ENCODE measurements at places on chromosomes 13 and 19. TPM values are rescaled to one million over a fixed set of nuclear protein-coding genes. Genes with fewer than 3 reads are reported as not detected.
A peak's percentile ranks its signal among the peaks of the same experiment; 100 is the strongest.

DNA sequence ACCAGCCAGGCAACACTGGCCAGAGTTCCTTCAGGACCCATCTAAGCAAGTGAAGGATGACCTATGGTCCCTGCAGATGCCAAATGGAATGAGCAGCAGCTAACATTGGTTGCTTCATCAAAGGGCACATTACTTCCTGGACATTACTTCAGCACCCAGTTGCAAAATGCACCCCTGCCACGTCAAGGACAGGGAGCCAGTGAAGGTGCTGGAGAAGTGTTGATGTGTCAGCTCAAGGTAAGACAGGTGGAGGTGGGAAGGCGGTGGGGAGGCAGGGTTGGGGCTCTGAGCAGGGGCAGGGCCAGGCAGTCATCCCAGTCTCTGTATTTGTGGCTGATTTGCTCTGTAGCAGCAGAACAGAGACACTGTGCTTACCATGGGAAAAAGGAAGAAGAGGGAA, 14.6 kb downstream of the CSNK1A1L start:
- H3K4me1 ChIP-seq, result no peaks in the 10 kb centered on the region
- H3K4me3 ChIP-seq, result no peak overlapping the region
- no peaks in the 10 kb centered on the region for H3K27me3 ChIP-seq
- no peak overlapping the region for H3K27ac ChIP-seq
- no peaks in the 10 kb centered on the region for H3K36me3 ChIP-seq

DNA sequence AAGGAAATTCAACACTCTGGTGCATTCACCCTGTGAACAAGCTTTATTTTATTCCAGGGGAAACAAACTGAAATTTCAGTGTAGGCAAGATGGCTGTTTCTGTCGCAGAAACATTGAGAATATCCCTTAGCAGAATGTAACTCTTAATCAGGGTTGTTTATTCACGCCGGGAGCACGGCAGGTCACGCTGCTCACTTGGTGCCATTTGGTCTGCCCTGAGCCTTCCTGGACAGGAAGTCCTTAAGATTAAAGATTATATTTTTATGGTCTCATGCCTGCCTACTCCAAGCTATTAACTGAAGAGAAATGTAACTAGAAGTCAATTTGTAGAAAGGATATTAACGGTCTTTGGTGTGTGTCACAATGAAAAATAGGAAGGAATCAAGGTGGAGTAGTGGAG, 185.3 kb upstream of the ARGLU1 start:
- H3K36me3 ChIP-seq, result no peaks in the 10 kb centered on the region
- H3K27ac ChIP-seq, result peak overlapping the region; percentile 75
- no peak for DNase-seq
- H3K4me1 ChIP-seq, result peaks cover 33% of the 10 kb centered on the region
- peaks cover 4% of the 10 kb centered on the region for H3K27me3 ChIP-seq
- no peak overlapping the region for H3K4me3 ChIP-seq

DNA sequence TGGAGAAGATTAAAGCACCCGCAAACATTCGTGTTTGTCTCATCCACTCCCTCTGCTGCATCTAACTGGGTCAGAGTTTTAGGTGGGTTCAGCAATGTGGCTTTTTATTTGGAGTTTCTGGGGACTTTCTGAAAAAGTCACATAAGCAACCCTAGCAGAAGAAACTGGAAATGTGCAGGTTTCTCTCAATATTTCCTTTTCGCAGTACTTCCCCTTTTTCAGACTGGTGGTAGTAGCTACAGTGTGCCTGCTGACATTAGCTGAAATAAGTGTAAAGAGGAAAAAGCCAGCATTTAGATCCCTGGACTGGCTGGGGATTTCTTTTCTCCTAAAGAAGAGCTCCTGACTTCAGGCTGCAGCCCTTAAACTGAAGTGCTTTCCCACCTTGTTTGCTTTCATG, 15.9 kb upstream of the OLFM4 start:
- H3K4me1 ChIP-seq, result peaks cover 14% of the 10 kb centered on the region
- DNase-seq, result no peak
- H3K27me3 ChIP-seq, result peaks cover 3% of the 10 kb centered on the region
- no peak overlapping the region for H3K27ac ChIP-seq
- H3K4me3 ChIP-seq, result no peak overlapping the region
- H3K36me3 ChIP-seq, result no peaks in the 10 kb centered on the region

DNA sequence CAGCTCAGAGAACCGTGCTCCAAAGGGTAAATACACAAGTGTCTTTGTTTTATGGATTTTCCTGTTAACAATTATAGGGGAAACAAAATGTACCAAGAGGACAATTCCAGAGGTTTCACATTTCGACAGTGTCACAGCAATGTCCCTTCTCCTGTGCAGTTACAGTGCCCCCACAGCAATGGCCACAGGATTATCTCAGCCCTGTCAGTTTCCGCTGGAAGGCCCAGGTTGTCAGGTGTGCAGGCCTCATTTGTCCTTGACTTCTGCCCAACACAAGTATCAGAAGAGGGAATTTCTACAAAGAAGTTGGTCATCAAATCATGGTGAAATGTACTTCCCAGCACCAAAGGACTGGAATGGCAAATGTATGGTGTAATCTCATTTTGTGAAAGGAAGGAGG, 11.2 kb upstream of the N4BP2L2 start:
- no peak overlapping the region for H3K27ac ChIP-seq
- DNase-seq, result no peak
- H3K4me3 ChIP-seq, result no peak overlapping the region

- no peaks in the 10 kb centered on the region for H3K27me3 ChIP-seq
- no peak overlapping the region for H3K27ac ChIP-seq
- no peak for DNase-seq
- no peaks in the 10 kb centered on the region for H3K4me1 ChIP-seq
Observed at GRCh38 chr13:104593693-104594092, 1527.5 kb upstream of the SLC10A2 start.

MTUS2 gene
- 0.90 TPM for total RNA-seq

GRCh38 chr13:28551498-28551895, 56.6 kb upstream of the FLT1 start:
- H3K4me1 ChIP-seq, result peaks cover 34% of the 10 kb centered on the region
- no peak for DNase-seq
- H3K27me3 ChIP-seq, result peaks cover 9% of the 10 kb centered on the region
- H3K27ac ChIP-seq, result no peak overlapping the region
- no peak overlapping the region for H3K4me3 ChIP-seq
- H3K36me3 ChIP-seq, result no peaks in the 10 kb centered on the region

NLRP12 gene
- total RNA-seq, result 2.1 TPM

GRCh38 chr13:48682436-48682835, 28.7 kb downstream of the CYSLTR2 start:
- H3K4me1 ChIP-seq, result peaks cover 6% of the 10 kb centered on the region
- H3K4me3 ChIP-seq, result no peak overlapping the region

DNA sequence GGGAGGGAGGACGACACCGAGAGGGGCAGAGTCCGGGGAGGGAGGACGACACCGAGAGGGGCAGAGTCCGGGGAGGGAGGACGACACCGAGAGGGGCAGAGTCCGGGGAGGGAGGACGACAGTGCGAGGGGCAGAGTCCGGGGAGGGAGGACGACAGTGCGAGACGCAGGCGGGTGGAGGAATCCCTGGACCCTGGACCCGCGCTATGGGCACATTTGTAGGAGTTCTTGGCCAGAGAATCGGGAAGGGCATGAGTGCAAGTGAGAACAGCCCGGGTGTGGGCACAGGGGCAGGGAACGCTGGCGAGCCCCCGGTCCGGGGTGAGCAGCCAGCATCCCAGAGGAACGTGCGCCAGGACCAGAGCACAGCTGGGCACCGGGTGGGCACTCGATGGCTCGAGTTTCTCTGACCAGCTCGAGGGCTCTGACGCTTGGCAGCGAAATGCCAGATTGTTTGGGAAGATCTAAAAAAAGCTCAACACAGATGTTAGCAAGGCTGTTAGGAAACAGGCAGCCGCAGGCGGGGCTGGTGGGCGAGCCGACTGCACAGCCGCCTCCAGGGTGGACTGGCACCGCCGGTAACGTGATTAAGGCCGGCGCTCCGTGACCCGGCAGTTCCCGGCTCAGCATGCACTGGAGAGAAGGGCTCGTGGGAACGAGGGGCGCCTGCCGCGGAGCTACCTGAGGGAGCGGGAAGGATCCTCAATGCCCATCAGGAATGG, 17.9 kb upstream of the C2CD4C start:
- H3K4me3 ChIP-seq, result no peak overlapping the region
- H3K4me1 ChIP-seq, result no peaks in the 10 kb centered on the region
- H3K36me3 ChIP-seq, result peaks cover 29% of the 10 kb centered on the region

- H3K4me3 ChIP-seq, result no peak overlapping the region
- no peak for DNase-seq
- H3K27me3 ChIP-seq, result peaks cover 2% of the 10 kb centered on the region
- H3K4me1 ChIP-seq, result no peaks in the 10 kb centered on the region
- H3K27ac ChIP-seq, result no peak overlapping the region
- no peaks in the 10 kb centered on the region for H3K36me3 ChIP-seq
Observed at GRCh38 chr19:39582442-39582841, 19.9 kb upstream of the LGALS13 start.

DNA sequence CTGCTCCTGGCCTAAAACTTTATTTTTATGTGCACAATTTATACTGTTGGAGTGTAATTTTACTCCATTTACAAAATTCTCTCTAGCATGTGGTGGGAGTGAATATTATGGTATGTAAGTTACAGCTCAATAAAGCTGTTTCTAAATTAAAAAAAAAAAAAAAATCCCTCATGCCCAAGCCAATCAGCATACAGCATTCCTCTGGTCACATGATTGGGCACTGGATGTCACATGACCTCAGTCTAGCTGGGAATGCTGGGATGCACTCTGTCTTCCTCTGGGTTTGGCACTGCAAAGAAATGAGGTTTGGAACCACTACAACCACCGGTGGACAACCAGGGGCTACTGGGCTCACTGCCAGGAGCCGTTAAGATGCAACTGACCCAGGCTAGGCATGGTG, 67.6 kb downstream of the ZNF557 start:
- no peak overlapping the region for H3K4me3 ChIP-seq
- H3K27ac ChIP-seq, result no peak overlapping the region
- peaks cover 21% of the 10 kb centered on the region for H3K36me3 ChIP-seq
- H3K4me1 ChIP-seq, result no peaks in the 10 kb centered on the region
- peaks cover 3% of the 10 kb centered on the region for H3K27me3 ChIP-seq
- no peak for DNase-seq

NFIC gene
- 4.9 TPM for total RNA-seq

- no peak for DNase-seq
- H3K27ac ChIP-seq, result peak overlapping the region; percentile 16
- no peak overlapping the region for H3K4me3 ChIP-seq
- peaks cover 3% of the 10 kb centered on the region for H3K27me3 ChIP-seq
- no peaks in the 10 kb centered on the region for H3K36me3 ChIP-seq
- peaks cover 9% of the 10 kb centered on the region for H3K4me1 ChIP-seq
Observed at GRCh38 chr13:33611121-33611805, 206.7 kb upstream of the RFC3 start.

DNA sequence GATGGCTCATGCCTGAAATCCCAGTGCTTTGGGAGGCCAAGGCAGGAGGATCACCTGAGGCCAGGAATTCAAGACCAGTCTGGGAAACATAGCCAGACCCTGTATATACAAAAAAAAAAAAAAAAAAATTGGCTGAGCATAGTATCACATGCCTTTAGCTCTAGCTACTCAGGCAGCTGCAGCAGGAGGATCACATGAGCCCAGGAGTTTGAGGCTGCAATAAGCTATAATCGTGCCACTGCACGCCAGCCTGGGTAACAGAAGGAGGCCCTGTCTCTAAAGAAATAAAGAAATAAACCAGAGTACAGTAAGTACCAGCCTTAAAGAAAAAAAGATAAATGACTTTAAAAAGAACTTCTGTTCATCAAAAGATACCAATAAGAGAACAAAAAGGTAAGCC, 52.9 kb downstream of the FAM124A start:
- peaks cover 10% of the 10 kb centered on the region for H3K4me1 ChIP-seq
- no peaks in the 10 kb centered on the region for H3K36me3 ChIP-seq
- H3K4me3 ChIP-seq, result no peak overlapping the region
- no peak for DNase-seq
